ENCODE measurements at places on chromosomes 6 and 20.
A peak's percentile ranks its signal among the peaks of the same experiment; 100 is the strongest.

GRCh38 chr20:57703013-57703412 is 6.8 kb downstream of the PMEPA1 start:
- peak; percentile 73 for ATAC-seq

GRCh38 chr6:47149554-47149953 is 107.4 kb upstream of the ADGRF1 start:
- no peak for ATAC-seq

- no peak for ATAC-seq
Observed at GRCh38 chr6:90859612-90860011, 272.7 kb upstream of the MAP3K7 start.

- ATAC-seq, result no peak
Observed at GRCh38 chr6:166025149-166025898, 142.3 kb downstream of the TBXT start.

GRCh38 chr20:10328897-10329255 is 105.1 kb downstream of the MKKS start:
- no peak for ATAC-seq

DNA sequence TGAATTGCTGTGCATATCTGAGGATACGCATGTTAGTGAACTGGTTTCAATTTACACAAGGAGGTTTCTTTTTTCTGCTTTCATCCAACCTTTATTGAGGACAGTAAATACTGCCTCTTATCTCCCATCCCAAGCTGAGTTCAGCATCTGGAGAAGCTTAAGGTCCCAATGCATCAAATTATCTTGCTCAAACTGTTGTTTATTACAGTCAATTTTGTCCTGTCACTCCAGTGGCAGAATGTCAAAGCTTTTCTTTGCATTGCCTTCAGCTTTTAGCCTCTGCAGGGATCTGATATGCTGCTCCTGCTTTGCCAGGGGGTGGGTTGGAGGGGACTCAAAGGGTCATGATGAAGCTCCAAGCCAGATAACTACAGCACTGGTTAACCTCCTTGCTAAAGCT is 435.4 kb upstream of the SOX4 start:
- no peak for ATAC-seq

DNA sequence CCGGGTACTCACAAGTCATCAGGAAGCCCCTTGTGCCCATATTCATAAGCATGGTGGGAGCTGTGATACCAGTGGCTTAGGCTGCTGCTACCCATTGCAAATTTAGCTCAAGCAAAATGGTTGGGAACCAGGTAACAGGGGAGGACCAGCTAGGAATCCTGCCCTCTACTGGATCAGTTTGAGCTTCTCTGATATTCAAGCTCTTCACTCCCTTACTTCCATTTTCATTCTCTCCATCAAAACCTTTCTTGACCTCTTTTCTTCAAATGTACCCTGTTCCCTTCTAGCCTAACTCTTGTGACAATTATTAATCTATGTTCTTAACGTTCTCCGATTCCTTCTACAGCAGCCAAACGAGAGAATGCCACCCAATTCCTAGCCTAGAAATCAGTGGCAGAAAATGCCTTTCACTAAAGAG is 9.7 kb downstream of the NOL7 start:
- peak; percentile 59 for ATAC-seq

DNA sequence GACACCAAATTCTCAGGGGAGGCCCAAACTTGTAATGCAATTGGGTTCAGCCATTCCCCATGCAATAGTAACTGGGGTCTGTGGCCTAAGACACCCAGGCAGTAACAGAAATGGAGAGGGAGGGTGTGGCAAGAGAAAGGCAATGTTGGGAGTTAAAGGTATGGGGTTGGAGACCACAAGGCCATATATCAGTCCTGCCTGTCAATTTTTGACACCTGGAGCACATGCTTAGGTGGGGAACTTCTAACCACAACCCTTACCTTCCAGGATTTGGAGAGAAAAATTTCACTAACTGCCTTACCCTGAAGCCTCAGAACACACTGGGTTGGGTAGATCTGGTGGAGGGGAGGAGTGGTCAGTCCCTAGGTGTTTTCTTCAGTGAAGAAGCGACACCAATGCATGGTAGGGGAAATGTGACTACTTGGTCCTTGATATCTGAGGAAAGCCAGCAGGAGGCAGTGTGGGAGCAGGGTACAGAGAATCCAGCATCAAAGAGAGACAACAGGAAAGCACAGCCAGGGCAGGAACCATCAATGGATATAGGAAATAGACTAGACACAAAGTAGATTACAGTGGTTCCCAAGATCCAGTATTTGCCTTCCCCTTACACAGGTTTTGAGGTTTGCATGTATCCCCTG is 6.8 kb upstream of the USP49 start:
- no peak for ATAC-seq

GRCh38 chr6:154649721-154650120 is 83.5 kb upstream of the SCAF8 start:
- no peak for ATAC-seq

- ATAC-seq, result no peak
Observed at GRCh38 chr20:44207126-44207723, 3.3 kb downstream of the OSER1 start.
